ENCODE measurements at places on chromosomes 12 and 14.

- peak; percentile 32 for DNase-seq
These were observed 183.6 kb upstream of the G2E3 start for GRCh38 chr14:30375296-30375892.

- no peak for DNase-seq
These were observed 85.0 kb upstream of the CAPRIN2 start for GRCh38 chr12:30839643-30840220.

- DNase-seq, result peak; percentile 14
These were observed 739.9 kb downstream of the SLC16A7 start for GRCh38 chr12:60335745-60336144.

DNA sequence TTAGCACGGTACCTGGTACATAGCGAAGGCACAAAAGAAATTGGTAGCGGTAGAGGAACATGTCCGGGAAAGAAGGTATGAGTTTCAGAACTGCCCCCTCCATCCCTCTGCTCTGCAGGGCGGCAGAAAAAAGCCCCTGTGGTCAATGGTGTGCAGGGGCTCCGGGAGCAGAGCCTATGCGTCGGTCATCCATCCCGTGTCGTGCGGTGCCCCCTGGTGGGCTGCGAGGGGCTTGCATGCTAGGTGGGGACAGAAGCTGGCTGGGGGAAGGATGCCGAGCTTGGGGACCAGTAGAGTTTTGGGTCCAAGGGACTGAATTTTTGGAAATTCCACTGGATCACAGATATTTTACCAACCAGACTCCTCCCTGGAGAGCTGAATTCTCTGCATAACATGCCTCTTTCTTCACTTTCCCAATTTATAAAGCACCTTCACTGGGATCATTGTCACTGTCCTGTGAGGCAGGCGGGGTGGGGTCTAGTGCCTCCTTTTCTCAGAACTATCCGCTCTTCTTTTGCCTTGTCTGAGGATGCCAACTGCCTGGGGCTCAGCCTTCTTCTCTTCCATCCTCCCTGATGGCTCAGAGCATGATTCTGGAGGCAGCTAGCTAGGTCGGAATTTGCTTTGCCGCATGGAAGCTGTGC, 148.7 kb downstream of the SMOC1 start:
- peak; percentile 8 for DNase-seq

- DNase-seq, result no peak
These were observed 21.4 kb upstream of the DIO3 start for GRCh38 chr14:101539880-101540279.

- no peak for DNase-seq
These were observed 18.2 kb upstream of the CERS5 start for GRCh38 chr12:50185301-50185895.

DNA sequence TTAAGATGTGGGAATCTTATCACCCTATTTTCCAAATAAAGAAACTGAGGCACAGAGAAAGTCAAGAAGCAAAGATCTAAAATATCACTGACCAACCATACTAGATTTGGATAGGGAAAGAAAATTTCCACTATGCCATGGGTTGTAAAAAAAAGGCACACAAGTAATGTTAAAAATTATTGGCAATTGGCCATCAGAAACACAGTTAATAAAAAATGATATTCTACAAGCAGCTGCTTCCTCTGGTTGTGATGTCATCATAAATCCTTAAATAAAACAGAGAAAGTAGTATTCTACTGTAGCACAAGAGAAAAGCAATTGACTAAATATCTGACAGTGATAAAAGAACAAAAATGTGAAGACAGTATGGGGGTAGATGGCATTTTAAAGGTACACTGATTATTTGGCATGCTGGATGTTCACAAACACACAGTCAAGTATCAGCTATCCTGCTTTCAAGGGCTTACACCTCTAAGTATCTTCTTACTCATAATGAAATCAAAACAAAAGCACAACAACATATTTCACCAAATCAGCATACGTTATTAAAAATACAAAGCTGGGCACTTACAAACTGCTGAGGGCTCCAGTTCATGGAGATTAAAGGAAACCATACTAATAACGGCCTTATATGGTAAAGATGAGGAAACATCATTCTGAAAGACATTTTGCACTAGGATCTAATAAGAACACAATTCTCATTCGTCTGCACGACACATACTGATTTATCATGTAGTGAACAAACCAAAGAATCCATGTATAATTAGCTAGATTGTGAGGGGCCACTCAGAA, 45.7 kb downstream of the CORO1C start:
- DNase-seq, result no peak
